Activated CD4-positive, alpha-beta T cell treated with anti-CD3 and anti-CD28 coated beads for 24 hours (primary cell): ENCODE measurements at places on chromosomes 7 and 10.

- DNase-seq = no peak
These were observed 33.9 kb downstream of the ASB13 start for GRCh38 chr10:5632446-5632845.

- DNase-seq = no peak
These were observed 2.2 kb downstream of the ADCY1 start for GRCh38 chr7:45576249-45576929.

- no peak for DNase-seq
These were observed 417.5 kb downstream of the DPP6 start for GRCh38 chr7:154469652-154470051.

- DNase-seq = no peak
These were observed 818.8 kb downstream of the GATA3 start for GRCh38 chr10:8873310-8873709.

GRCh38 chr7:23467291-23467805 is 2.9 kb downstream of the IGF2BP3 start:
- DNase-seq = no peak

GRCh38 chr7:83610649-83611304 is 38.2 kb downstream of the SEMA3E start:
- DNase-seq = no peak

- no peak for DNase-seq
These were observed 232.7 kb upstream of the TAC1 start for GRCh38 chr7:97499204-97499603.

DNA sequence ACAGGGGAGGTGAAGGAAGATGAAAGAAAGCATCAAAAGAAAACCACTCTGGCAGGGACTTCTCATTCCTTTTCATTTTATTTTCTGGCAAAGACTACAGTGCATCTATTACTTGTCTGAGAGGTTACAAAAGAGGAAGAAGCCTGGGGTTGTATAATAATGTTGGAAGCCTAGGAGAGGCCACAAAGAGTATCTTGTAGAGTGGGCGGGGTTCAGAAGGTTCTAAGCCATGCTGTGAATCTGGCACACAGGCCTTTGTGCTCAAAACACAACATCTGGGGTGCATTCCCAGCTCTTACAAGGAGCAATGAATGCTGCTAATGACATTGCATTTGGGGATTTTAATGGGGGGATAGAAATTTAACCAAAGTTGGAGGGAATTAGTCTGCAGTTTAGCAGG is 49.4 kb downstream of the MRPL32 start:
- DNase-seq = no peak

- DNase-seq = no peak
These were observed 1.6 kb upstream of the LANCL2 start for GRCh38 chr7:55363386-55364170.

DNA sequence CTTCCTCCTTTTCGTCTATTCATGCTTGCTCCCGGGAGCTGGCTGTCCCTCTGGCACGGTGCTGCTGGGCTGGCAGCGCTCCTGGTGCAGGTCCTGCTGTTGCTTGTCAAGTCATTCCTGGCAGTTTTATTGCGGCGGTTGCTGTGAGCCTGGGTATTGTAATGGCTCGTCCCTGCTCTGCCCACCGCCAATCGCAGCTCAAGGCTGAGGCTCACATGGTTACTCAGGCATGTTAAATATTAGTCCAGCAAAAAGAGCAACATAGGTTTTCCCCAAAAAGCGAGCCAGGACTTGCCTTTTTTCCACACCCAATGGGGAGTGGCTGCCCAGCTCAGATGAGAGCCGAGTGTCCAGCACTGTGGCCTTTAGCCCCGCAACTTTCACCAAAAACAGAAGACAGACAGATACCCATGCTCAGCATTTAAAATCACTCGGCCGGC is 492.9 kb upstream of the FOXK1 start:
- DNase-seq = no peak

- DNase-seq = no peak
These were observed 1.2 kb downstream of the TSPAN12 start for GRCh38 chr7:120856621-120857352.

DNA sequence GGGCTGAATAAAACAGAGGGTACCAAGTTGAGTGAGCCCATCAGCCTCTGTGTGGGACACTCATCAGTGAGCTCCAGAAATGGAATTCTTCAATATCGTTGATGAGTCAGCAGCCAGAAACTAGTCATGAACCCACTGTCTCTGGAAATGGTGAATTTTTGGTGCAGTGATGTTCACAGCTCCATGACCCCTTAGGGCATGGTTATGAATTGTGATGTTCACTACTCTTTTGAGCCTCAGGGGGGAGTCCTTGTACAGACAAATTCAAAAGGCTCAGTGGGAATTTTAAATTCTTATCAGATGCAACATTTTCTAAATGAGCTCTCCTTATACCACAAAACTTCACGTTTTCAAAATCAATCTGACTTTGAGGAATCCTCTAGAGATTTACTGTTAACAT is 335.7 kb downstream of the PHTF2 start:
- DNase-seq = no peak

DNA sequence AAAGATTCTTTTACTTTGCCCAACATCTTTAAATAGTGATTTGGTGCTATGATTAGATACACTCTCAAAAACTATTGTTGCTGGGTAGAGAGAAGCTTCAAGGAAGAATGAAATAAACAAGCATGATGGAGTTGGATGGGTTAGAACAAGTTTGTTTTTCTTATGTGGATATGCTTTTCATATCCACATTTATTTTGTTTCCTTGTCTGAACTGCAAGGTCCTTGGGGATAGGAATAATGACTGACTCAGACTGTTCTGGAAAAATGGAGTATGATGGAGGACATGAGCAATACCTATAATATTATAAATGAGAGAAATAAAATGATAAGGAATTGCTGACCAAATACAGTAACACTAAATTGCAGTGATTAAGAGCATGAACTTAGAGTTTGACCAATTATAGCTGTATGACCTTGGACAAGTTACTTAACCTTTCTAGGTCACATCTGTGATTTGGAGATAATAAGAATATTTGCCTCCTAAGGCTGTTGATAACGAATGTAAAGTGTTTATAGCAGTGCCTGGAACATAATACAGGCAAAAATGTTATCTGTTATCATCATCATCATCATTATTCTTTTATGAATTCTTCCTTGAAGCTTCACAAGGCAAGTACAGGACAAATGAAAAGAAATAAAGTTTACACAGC is 847.5 kb downstream of the LRMDA start:
- no peak for DNase-seq

- no peak for DNase-seq
These were observed 32.3 kb downstream of the CAMK1D start for GRCh38 chr10:12381536-12382156.

GRCh38 chr10:53076948-53077347 is 304.4 kb upstream of the MBL2 start:
- DNase-seq = no peak

- no peak for DNase-seq
These were observed 88.4 kb downstream of the ABCA13 start for GRCh38 chr7:48259463-48260280.

GRCh38 chr10:43314626-43315495 is 48.0 kb upstream of the RASGEF1A start:
- DNase-seq = no peak

- no peak for DNase-seq
These were observed 290.0 kb upstream of the MKI67 start for GRCh38 chr10:128416231-128416630.

GRCh38 chr10:13189961-13190360 is 28.6 kb downstream of the MCM10 start:
- no peak for DNase-seq

DNA sequence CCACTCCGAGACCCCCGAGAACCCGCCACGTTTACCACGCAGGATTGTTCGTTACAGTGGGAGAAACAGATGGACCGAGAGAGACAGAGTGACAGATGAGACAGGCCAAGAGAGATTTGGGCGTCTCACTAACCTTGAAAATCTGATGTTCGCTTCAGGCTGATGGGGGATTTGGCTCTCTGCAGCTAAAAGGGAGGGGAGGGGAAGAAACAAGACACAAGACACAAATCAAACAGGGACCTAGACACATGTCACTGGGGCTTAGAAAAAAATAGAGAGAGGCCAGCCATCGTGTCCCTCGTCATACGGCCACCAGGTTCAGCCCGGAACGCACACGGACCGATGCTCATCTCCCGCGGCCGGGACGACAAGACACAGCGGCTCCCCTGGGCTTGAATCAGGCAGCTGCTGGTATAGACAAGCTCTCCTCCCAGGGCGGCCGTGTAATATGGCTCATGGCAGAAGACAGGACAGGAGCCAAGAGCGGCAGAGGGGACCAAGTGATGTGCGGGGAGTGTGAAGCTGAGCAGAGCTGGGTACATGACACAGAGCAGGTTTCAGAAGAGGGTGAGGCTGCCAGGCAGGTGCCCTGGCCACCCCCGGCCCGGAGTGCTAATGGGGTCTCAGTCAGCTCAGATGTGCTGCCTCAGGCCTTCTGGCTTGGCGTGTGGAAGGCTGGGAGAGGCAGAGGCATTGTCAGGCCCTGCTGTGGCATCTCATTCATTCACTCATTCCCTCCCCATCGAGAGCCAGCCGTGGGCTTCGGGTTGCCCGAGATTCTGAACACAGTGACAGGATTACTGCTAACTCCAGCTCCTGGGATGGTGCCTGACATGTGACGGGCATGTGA is 88.5 kb upstream of the GNA12 start:
- DNase-seq = no peak

DNA sequence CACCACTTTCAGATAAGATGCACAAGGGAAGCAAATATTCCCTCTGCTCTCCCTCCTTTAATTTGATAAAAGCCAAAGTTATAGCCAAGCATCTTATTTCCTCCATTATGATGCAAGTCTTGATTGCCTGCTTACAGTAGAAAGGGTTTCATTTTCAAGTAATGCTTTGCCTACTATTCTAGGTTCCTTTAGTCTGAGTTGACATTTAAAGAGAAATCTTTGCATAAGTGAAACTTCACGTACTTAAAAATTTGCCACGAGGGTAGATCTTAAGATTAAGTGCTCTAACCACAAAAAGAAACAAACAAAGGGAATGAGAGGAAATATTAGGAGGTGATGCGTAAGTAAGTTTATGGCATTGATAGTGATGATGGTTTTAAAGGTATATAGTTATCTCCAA is 78.1 kb upstream of the VWDE start:
- DNase-seq = no peak

DNA sequence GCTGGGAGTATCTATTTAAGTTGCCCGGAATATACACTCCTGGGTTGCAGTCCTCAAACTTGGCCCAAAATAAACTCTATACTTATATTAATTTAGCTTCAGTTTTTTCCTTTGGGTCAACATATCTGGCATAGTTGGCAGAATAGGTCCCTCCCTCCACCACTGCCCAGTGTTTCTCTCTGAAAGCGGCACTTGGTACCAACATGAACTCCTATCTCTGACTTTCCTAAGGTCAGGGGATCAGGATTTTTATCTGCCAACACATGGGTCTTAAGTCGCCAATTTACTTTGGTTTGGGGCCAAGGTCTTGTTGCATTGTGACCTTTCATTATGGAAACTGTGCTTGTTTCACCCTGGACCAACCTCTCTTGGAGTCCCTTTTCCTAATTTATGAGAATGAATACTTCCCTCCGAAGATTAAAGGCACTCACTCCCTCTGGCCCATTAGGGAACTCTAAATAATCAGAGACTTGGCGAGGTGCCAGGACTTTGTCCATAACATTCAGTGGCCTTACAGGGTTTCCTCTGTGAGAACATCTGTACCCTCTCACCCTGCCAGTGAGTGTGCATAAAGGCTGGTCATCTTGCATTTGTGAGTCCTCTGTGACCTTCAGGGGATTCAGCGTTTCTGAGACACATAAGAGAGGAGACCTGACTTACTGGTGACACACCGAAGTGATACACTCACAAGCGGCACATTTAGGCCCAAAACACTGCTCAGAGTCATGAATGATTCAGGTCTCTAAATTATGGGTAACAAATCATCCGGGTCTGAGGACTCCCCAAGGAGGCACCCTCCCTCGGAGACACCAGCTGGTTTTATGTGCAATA is 19.7 kb upstream of the FKBP9 start:
- no peak for DNase-seq

DNA sequence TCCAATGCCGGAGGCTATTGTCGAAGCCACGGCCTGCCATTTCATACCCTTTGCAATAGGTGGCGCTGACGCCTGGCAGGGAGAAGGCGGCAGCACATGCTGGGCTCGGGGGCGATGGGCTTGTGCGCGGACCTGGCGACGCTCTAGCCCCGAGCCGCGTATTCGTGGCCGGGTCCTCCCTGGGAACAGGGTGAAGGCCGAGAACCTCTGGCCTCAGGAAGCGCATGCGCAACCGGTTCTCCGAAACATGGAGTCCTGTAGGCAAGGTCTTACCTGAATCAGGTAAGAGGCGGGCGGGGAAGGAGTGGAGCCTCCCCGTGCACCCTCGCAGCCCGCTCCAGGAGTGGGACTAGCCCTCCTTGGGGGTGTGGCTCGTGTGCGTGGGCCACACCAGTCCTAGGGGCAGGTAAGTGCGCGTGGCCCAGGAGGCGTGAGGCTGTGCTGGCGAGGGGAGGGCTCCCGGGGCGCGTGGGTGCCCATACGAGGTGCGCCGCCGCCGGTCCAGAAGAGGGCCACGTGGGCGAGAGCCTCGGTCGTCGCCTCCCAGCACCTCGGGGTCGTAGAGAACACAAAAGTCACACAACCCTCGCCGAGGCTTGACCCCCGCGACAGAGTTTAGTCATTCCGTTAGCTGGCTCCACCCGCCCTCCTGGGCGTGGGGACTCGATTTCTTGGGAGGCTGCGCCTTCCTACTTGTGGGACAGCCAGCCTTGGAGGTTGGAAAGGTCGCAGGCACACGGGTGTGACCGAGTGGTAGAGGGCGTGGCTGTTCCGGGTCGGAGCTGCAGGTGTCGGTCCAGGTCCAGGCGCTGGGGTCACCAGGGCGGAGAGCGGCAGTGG is 5.6 kb upstream of the MEST start:
- no peak for DNase-seq

DNA sequence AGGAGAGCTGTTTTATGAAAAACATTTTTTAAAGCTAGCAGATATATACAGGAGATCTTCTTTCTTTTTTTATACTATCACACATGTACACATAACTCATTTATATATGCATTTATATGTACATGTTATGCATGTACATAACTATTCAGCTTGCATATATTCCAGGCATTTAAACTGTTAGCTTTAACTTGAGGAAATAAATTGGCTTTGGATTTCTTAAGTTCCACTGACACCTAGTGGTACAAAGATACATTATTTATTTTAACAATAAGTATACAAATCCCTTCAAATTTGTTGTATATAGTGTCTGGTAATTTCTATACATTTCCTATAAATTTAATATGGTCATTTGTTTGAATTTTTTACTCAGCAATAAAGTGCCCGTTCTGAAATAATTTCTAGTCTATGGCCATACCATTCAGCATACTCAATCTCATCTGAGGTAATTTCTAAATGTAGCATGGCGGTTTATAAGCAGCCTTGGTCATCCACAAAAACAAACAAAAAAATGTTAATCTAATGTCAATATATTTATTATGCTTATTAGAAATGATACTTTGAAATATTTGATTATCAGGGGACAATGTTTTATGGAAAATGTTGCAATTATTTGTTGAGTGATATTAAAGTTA is 11.6 kb downstream of the ZDHHC6 start:
- DNase-seq = no peak
